ENCODE measurements at places on chromosomes 3 and 15.

GRCh38 chr3:120678984-120679383 is 3.1 kb downstream of the HGD start:
- no peak for DNase-seq

DNA sequence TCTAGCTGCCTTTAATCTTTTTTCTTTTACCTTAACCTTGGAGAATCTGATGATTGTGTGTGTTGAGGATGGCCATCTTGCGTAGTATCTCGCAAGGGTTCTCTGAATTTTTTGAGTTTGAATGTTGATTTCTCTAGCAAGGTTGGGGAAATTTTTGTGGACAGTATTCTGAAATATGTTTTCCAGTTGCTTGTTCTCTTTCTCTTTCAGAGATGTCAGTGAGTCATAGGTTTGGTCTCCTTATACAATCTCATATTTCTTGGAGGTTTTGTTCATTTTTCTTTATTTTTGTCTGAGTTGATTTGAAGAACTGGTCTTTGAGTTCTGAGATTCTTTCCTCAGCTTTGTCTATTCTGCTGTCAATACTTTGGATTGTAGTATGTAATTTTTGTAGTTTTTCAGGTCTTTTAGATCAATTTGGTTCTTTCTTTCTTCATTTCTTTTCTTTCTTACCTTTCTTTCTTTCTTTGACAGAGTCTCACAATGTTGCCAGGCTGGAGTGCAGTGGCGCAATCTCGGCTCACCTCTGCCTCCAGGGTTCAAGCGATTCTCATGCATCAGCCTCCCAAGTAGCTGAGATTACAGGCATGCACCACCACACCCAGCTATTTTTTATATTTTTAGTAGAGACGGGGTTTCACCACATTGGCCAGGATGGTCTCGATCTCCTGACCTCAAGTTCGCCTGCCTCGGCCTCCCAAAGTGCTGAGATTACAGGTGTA is 366.4 kb upstream of the RASGRP1 start:
- DNase-seq = no peak

GRCh38 chr15:42172475-42172874 is 16.0 kb upstream of the PLA2G4F start:
- no peak for DNase-seq

GRCh38 chr3:2540115-2540514 is 441.4 kb downstream of the CNTN4 start:
- DNase-seq = no peak

DNA sequence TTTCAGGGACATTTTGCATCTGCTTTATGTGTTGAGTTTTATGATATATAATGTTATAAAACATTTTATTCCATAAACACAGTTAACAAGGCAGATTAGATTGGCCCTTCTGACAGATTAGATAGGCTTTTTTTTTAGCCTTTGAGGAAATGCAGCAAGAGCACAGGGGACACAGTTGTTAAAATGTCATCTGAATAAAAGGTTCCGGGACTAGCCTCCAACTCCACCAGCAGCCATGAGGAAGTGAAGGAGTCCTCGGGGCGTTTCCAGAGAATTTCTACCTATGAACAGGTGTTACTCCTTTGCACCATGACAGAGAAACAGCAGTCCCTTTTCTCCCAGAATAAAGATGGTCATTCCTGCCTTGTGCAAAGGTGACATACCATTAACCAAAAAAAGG is 167.8 kb upstream of the KBTBD8 start:
- no peak for DNase-seq

- DNase-seq = no peak
Measured at GRCh38 chr3:82672966-82673365, 911.5 kb upstream of the GBE1 start.

DNA sequence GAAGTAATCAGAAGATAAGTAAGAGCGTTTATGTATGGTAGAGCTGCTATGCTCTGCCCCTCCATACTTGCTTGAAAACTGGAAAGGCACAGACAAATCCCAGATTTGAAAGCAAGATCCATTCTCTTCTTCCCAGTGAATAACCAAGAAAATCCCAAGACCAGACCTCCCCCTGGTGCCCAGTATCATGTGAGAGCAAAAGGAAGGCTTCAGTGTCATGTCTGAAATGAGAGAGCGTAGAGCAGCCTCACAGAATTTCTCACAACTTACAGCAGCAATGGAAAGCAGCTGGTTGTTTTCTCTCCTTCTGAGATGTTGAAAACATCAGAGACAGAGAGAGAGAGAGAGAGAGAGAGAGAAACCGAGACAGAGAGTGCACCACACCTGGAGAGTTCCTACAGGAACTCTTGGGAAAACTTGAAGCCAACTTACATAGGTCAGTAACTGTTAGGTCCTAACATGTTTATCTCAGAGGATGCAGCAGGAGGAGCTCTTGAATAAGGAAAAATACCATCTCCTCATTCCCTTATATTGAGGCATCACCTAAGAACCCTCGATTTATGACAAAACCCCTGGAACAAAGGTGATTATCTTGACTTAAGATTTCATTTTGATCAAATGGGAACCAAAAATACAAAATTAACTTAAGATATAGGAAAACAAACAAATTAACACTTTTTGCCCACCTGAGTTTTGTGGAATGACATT is 273.3 kb downstream of the NSUN3 start:
- peak; percentile 34 for DNase-seq

DNA sequence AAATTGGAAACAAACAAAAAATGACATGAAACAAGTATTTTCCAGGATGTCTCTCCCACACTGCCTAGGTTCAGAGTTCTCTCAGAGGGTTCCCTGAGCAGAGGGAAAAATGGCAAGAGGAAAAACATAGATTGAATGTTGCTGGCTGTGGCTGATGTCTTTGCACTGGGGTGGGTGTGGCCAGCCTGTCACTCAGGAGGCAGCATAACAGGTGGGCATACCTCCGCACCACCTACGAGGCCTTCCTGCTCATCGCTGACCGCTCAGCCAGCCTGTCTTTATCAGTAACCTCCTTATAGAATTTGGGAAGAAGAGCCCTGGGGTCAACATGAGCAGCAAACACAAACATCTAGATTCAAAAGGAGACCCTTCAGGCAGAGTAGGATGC is 216.6 kb upstream of the UMPS start:
- no peak for DNase-seq

- no peak for DNase-seq
Measured at GRCh38 chr15:49372366-49372765, 50.7 kb upstream of the FGF7 start.

DNA sequence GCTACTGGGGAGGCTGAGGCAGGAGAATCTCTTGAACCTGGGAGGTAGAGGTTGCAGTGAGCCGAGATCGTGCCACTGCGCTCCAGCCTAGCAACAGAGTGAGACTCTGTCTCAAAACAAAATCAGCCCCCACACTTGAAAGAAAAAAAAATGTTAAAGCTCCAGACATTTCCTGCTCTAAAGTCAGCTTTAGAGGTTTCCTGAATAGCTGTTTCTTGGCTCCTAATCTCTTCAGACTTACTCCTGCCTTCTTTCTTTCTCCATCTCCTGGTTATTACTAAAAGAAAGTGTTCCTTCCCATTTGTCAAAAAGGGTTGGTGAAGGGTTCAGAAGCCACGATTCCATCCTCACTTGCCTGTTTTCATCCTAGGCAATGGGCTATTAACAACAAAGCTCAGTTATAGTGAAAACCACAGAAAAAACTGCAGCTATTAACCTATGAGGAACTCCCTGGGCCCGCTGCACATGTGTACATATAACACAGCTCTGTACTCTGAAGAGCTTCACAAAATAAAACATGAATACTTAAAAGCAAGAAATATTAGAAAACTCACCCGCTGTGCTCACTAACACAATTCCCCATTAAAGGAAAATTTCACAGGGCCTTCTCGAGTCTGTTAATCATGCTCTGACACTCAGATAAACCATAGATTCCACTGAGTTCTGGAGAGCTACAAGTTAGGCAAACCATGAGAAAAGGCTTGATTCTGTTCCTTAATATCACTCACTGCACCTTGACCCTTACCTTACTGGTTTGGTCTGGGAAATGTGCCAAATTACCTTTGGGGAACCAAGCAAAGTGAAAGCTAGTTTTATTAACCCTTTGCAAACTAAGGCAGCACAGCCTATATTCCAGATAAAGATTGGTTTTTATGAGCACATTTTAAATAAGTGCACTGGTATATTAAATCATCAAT is 89.9 kb upstream of the TSPAN3 start:
- DNase-seq = no peak

GRCh38 chr3:154164387-154164786 is 43.2 kb downstream of the ARHGEF26 start:
- no peak for DNase-seq

DNA sequence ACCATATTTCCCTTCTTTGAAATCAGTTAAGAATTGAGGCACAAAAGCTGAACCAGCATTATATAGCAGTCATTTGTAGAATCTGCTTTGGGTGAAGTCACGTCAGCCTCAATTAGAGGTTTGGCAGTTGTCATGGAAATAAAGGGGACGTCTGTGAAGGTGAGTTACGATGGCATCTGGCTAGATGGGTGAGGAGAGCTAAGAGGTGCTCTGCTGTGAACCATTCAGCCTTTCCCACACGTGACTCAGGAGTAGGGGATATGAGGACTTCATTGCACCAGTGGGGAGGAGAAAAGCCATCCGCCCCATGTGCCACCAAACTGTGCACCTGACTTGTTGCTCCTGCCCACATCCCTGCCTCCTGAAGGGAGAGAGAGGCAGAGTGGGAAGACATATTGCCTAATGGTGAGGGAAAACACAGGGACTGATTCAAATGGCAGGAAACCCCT is 2.8 kb upstream of the C15orf40 start:
- no peak for DNase-seq

DNA sequence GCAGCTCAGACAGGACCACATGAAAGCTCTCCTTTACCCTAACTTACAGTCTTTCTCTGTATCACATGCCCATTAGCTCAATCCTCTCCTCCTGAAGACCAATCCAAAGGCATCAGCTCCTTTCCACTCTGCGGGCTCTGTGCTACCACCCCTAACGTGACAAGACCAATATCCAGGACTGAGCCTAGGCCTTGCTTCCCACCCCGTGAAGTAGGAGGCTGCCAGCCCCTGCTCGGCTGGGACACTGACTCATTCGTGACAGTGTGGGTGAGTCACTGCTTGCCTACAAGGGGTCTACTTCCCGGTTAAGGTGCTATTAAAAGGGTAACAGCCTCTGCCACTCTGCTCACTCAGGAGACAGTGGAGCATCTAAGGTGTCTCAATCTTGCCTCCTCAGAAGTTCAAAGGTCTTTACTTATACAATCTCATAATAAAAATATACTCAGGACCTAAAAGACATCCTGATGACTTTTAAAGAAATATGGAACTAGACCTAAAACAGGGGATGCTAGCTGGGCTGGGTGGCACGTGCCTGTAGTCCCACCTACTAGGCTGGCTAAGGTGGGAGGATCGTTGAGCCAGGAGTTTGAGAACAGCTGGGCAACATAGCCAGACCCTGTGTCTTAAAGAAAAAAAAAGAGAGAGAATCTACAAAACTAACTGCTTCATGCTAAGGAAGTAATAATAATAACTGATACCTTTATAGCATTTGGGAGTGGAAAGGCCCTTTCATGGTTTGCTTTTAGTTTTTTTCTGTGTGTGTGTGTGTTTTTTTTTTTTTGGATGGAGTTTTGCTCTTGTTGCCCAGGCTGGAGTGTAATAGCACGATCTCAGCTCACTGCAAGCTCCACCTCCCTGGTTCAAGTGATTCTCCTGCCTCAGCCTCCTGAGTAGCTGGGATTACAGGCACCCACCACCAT is 55.0 kb downstream of the TMEM44 start:
- no peak for DNase-seq

- DNase-seq = no peak
Measured at GRCh38 chr3:42735615-42736014, 33.0 kb upstream of the HHATL start.

GRCh38 chr3:148999806-149000205 is 8.5 kb downstream of the GYG1 start:
- no peak for DNase-seq

GRCh38 chr3:59677747-59678702 is 628.2 kb upstream of the CFAP20DC start:
- no peak for DNase-seq

GRCh38 chr15:48366584-48367312 is 35.5 kb downstream of the DUT start:
- DNase-seq = no peak

- no peak for DNase-seq
Measured at GRCh38 chr3:20846832-20847231, 660.8 kb upstream of the SGO1 start.

- DNase-seq = no peak
Measured at GRCh38 chr3:34365231-34365630, 566.8 kb downstream of the PDCD6IP start.

DNA sequence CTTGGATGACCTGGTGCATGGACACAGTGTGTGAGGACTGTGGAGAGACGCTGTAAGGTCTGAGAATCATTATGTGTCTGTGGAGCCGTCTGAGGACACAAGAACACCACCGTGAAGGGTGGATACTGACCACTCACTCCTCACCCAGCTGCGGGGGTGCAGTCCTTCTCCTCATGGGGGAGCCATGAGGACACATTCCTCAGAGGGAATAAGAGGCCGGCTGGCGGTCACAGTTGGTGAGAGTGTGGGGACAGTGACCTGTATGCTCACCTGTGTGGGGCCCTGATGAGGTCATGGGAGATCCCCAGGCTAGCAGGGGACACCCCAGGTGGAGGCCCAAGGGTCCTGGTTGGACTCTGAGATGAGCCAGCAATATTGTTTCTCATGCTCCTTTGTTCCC is 2.5 kb upstream of the TRPM1 start:
- no peak for DNase-seq

DNA sequence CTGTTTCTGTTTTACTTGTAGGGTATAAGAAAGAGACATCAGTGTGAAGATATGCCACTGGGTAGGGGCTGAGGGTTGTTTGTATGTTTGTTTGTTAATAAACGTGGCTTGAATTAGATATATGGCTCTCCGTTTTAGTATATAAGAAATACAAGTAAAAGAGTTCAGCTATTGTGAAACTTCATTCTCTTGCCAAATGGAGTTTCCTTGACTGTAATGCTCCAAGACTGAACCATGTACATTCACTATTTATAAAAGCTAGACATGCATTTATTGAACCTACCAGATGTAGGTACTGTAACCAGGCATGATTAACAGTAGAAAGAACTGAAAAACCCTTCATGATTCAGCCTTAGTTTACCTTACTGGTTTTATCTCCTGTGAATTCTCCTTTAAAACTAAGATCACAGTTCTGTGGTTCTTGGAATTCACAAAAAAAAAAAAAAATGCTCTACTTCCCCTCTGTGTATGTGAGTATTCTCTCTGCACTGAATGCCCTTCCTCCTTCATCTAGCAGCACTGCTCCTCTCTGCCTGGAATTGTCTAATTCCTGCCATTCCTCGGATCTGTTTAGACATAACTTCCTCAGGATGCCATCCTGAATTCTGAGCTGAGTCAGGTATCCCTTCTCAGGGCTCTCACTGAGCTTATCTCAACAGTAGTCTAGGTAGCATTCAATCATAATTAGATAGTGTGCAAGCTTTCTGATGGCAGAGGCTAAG is 504.4 kb downstream of the FHIT start:
- no peak for DNase-seq

GRCh38 chr15:69451951-69452691 is 497 bp upstream of the RPLP1 start:
- peak; percentile 89 for DNase-seq

- DNase-seq = peak; percentile 12
Measured at GRCh38 chr3:187447737-187448136, 79.6 kb downstream of the RTP4 start.

Data from hematopoietic multipotent progenitor cell treated with erythropoietin and hydrocortisone succinate and interleukin-3 and kit ligand, for 8 days (in vitro differentiated cells).